ENCODE measurements at places on chromosomes 4 and X.

GRCh38 chrX:154785716-154786115 lies 19.6 kb downstream of the MPP1 start:
- no peak for DNase-seq

- DNase-seq: no peak
Measured at GRCh38 chr4:104763554-104764222, 269.0 kb upstream of the CXXC4 start.

- DNase-seq: no peak
Measured at GRCh38 chr4:185464183-185464582, 7.3 kb downstream of the CCDC110 start.

- peak; percentile 52 for DNase-seq
Measured at GRCh38 chr4:153522802-153523094, 56.6 kb downstream of the TMEM131L start.

- no peak for DNase-seq
Measured at GRCh38 chr4:185773419-185773818, 38.6 kb downstream of the SORBS2 start.
